ENCODE measurements at places on chromosomes 1 and 21.
A peak's percentile ranks its signal among the peaks of the same experiment; 100 is the strongest.

- no peak for DNase-seq
Measured at GRCh38 chr1:147904726-147905125, 2.1 kb downstream of the GJA8 start.

GRCh38 chr1:190049314-190049713 lies 428.4 kb downstream of the BRINP3 start:
- no peak for DNase-seq

DNA sequence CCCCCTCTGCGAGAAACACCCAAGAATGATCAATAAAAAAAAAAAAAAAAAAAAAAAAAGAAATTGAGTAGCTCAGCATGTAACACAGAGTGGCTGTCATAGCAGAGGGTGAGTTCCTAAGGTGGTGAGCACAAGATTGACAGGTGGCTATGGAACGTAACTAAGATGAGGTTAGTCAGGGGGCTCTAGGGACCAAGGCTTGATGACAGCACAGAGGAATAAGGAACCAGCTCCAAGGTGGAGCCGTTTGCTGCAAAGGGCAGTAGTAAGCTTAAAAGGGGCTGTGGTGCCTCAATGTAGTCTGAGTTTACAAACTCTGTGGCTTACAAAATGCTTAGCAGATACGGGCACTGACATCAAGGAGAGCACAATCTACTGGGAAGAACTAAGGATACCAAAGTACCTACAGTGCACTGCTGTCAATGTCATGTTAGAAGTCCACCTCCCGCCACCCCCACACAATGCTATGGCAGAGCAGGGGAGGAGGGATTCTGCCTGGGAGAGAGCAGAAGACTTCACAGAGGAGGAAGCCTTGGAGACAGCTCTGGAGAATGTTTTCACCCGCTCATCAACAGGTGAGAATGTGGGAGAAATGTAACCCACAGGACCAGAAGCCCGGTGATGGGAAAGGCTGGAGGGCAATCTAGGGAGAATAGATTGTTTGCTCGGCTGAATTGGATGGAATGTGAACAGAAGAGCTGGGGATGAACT lies 13.1 kb downstream of the IQGAP3 start:
- DNase-seq: no peak

- DNase-seq: no peak
Measured at GRCh38 chr1:19563324-19564097, 78.2 kb upstream of the CAPZB start.

DNA sequence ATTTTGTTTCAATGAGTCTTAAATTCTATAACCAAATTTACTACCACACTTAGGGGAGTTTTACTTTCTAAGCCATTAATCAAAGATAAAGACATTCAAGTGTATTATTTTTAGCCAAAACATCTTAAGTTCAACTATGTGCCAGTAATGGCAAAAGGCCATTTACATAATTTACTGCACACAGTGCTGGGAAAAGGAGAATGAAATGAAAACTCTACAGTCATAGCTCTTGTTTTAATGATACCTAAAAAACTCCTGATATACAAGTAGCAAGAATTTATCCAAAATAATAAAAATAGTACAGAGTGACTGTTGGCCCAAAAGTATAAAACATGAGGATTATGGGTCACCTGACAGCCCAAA lies 42.4 kb upstream of the C1orf198 start:
- no peak for DNase-seq

DNA sequence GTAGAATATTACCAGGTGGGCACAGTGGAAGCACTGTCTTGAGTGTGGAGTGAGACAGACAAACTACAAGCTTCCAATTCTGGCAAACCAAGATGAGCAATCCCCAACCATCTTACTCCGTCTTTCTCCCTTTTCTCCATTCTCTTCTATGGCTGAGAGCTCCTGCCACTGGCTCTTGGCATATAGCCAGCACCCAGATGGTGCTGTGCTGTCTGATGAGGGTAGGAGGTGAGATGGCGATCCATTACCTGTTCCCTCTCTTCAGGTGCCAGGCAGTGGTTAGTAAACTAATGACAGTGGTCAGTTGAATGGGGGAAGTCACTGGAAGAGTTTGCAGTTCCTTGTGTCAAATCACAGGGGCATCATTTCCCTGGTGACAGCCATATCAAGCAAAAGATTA lies 108.4 kb downstream of the FNBP1L start:
- peak; percentile 40 for DNase-seq

DNA sequence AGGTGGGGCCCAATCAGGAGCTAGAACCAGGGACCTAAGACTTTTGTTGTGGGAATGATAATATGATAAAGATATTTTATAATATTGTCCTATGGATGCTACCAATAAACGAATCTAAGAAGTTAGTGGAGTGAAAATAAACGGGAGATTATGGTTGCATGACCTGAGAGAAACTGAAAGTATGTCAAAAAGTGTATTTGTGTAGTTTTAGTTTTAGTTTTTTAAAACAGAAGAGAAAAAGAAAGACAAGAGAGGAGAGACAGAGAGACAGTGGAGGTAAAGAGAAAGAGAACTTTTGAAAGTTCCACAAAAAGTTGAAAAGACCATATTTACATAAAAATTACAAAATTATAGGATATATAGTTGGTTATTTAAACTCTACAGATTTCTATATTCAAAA lies 64.1 kb upstream of the TMPRSS15 start:
- no peak for DNase-seq

DNA sequence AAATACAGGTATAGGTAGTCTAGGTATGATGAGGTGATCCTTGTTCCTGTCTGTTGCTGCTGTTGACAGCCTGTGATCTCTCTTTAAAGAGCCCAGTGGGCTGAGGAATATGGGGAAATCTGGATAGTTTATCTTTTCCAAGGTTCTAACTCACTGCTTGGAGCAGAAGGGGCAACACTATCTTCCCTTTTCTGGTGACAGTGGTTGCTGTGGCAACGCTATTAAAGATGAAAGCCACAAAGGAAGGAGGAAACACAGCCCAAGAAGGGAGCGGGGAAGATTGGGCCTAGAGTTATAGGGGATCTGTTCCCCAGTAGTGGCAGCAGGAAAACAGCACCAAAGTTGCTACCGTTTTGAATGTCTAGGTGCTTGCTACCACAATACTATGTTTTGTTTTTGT lies 8.8 kb downstream of the PCP4L1 start:
- DNase-seq: no peak

- DNase-seq: no peak
Measured at GRCh38 chr1:243294723-243295121, 38.9 kb downstream of the SDCCAG8 start.
